ENCODE measurements at places on chromosomes 12 and 14.
A peak's percentile ranks its signal among the peaks of the same experiment; 100 is the strongest.

GRCh38 chr14:64221391-64222003, 72.7 kb downstream of the ESR2 start:
- DNase-seq: no peak

DNA sequence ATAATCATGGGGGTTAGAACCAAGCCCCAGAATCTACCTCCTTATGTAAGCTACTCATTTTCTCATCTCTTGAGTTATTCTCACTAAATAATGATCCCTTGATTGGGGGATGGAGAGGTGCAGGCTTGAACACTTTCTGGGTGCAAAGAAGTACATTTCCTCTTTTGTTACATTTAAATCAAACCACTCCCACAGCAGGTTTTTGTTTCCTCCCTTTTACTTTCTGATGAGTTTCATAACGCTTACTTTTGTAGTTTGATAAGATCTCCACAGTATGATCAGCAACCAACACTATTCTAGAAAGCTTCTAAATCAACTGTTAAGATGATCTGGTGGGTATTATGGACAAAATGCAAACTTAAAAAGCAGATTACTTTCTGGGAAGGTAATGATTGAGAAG, 20.5 kb downstream of the VCPKMT start:
- no peak for DNase-seq

DNA sequence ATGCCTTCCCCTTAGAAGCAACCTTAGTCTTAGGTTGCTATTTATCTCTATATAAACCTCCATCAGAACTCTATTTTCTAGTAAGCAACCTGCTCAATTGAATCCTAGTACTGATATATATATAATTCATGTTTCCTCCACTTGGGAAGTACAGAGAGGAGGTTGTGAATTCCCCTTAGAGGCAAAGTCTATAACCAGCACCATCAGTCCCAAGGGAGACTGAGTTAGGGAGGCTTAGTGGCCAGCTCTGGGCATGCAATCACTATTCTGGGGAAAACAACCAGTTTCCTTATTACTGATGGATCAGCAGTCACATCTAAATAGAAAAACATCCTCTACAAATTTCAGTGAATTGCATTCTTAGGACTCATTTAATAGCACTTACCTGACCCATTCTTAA, 489.1 kb downstream of the RMST start:
- no peak for DNase-seq

- peak; percentile 62 for DNase-seq
Observed at GRCh38 chr14:75307700-75308379, 29.2 kb downstream of the FOS start.

DNA sequence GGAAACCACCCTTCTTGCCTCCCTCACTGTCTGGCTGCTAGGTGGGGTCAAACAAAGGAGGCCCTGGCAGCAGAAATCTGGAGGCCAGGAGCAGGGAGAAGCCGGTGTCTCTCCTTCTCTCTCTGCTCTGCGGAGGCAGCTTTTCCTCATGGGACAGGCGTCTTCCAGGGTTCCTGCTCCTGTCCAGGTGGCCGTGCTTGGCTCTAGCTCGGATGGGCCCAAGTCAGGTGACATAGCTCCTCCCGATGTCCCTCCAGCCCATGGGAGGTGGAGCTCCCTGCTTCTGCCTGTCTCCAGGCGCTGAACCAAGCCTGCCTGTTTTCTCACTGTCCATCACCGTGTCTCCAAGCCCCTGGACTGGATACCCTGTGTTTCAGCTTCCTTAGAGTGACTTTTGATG, 30.5 kb upstream of the FZD10 start:
- no peak for DNase-seq

- no peak for DNase-seq
Observed at GRCh38 chr12:32397696-32398095, 1.7 kb upstream of the FGD4 start.

GRCh38 chr12:124454735-124455134, 112.7 kb downstream of the NCOR2 start:
- DNase-seq: no peak

- DNase-seq: no peak
Observed at GRCh38 chr12:39300799-39301198, 142.1 kb downstream of the KIF21A start.

- DNase-seq: no peak
Observed at GRCh38 chr12:76049575-76050251, 18.1 kb upstream of the PHLDA1 start.

GRCh38 chr12:105261010-105261409, 25.0 kb upstream of the APPL2 start:
- DNase-seq: no peak

DNA sequence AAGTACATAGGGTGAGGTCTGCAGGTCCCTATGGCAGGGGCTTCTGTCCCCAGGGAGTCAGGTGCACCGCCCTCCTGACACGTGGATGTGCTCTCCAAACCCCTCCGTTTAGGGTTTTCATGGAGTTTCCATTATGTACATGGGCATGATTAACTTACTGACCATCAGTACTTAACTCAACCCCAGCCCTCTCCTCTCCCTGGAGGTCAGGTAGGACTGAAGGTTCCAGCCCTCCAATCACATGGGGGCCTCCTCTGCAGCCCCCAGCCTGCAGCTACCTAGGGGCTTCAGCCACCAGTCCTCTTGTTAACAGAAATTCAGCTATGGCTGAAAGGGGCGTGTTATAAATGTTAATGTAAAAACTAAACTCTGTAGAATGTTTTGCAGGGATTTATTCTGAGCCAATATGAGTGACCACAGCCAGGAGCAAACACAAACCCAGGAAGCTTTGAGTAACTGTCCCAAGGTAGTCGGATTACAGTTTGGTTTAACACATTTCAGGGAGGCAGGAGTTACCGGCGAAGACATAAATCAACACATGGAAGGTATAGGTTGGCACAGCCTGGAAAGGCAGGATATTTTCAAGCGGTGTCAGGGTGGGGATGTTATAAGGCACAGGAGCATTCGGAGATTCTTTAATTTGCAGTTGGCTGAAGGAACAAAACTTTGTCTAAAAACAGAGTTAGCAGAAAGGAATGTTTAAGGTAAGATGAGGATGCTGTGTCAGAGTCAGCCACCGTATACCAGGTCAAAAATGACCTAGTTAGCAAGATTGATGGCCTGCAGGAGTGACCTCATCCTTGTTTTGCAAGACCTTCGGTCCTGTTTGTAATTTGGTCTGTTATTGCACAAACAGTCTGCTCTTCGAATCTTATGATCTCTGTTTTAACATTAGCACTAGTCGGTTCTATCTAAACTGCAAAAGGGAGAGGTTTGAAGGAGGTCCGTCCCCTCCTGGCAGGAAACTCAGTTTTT, 75.2 kb downstream of the TNFAIP2 start:
- DNase-seq: no peak

DNA sequence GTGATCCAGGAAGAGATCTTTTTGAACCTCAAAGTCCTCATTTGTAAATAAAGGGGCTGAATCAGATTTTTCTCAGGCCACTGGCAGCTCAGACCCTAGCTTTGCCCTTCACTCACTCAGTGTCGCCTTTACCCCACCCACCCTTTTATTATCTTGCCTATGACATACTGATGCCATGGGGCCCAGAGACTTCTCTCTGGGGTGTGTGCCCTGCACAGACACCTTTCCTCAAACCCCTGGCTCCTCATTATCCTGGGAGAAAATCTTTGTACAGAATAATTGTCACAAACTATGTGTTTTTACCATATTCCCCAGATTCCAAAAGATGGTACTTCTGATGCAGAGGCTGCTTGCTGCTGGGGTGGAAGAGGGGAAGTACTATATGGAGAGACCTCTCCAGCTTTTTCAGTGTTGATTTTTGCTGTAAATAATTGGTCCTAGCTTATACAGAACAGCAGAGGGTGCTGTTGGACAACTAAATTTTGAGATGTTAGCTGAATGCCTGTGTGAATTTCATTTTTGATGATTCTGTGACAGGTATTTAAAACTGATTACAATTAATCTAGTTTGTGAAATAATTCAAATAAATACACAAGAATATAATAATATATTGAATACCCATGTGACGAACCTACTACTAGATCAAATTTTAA, 53.9 kb upstream of the DCD start:
- DNase-seq: peak; percentile 9

DNA sequence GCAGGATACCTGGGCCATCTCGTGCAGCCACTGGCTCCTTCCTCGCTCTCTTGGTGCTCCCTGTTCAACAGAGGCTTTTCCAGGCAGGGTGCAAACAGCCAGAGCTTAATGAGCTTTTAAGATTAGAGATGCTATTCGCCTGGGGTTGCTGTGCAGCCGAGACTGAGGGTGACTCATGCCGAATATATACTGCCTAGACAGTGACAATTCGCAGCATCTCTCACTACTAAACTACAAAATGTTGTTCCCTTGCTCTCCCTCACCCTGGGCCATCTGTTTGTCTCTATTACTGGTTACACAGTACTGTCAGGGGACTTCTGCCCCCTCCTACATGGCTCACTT, 26.0 kb upstream of the TESC start:
- no peak for DNase-seq

- DNase-seq: no peak
Observed at GRCh38 chr12:27987331-27987730, 14.8 kb upstream of the PTHLH start.

GRCh38 chr14:76354310-76354709, 21.6 kb upstream of the ESRRB start:
- DNase-seq: no peak

DNA sequence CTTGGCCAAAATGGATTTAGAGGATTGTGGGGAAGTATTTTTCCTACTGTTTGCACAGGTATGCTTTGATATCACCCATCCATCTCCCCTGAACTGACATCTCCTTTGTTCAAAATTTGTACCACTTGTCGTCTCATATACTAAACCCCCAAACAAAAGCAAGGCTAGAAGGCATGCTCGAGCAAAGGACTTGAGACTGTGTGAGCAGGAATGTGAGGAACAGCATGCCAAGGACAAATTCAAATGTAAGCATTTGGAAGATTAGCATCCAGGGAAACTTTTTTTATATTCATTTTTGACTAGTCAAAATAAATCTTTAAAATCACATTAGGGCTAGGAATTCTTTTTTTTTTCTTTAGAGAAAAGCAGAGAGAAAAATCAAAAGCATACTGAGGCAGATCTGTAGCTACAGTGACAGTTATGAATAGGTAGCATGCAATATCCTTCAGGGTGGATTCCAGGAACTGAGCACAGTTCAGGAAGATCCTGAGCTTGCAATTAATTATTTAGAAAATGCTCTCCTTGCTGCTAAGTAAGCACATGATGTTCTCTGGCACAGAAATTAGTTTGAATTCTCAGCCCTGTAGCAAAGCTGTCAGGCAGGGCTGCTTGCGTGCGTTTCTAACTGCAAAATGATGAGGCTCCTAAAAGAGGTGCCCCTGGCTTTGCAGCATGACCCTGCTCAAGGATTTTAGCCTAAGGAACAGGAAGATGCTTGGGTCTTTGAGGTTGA, 327.7 kb downstream of the LRIG3 start:
- DNase-seq: no peak

- no peak for DNase-seq
Observed at GRCh38 chr12:90322006-90322405, 613.4 kb upstream of the ATP2B1 start.

DNA sequence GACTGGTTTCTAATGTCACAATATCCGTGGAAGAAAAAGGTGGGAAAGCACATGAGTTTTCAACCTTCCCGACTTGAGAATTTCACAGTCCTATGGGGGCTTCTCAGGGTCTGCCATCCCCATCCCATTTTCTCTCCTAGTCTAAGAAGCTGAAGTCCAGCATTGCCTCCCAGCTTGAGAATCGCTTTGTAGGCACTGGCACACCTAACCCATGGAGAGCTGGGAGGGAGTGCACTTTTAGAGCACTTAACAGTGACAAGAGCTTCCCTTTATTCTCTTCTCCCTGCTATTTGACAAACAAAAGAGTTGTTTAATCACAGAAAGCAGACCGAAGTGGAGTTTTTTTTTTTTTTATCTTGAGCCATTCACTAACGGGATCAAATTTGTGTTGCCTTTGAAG, 22.8 kb upstream of the SRRM4 start:
- DNase-seq: no peak

- DNase-seq: no peak
Observed at GRCh38 chr12:10223208-10223607, 10.5 kb downstream of the GABARAPL1 start.

DNA sequence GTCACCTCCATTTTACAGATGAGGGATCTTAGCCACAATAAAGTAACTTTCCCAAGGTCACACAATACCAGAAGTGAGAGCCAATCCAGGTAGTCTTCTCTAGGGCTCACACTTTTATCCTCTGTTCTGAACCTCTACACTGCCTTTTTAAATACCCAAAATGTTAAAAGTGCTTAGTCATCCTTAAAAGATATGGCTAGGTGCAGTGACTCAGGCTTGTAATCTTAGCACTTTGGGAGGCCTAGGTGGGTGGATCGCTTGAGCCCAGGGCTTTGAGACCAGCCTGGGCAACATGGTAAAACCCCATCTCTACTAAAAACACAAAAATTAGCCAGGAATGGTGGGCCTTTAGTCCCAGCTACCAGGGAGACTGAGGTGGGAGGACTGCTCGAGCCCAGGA, 104.1 kb upstream of the PPP4R3A start:
- DNase-seq: no peak
